ENCODE measurements at places on chromosomes 4 and X. TPM values are rescaled to one million over a fixed set of nuclear protein-coding genes. Genes with fewer than 3 reads are reported as not detected.

The CHM gene
- 36.7 TPM for total RNA-seq

The KLHL8 gene
- 21.6 TPM for total RNA-seq

The MAP7D3 gene
- 3.7 TPM for total RNA-seq

The BCLAF3 gene
- 19.4 TPM for total RNA-seq

The CACNA1F gene
- total RNA-seq = 1.7 TPM

The FRAS1 gene
- 21.5 TPM for total RNA-seq

The AADAT gene
- 17.2 TPM for total RNA-seq

The CYSLTR1 gene
- 1.7 TPM for total RNA-seq

The CTAG1A gene
- not detected for total RNA-seq

The FREM3 gene
- total RNA-seq = 2.6 TPM

The FRG1 gene
- 27.9 TPM for total RNA-seq

The GPR78 gene
- 0.39 TPM for total RNA-seq

The PNMA5 gene
- total RNA-seq = 0.92 TPM

The SHOX gene
- total RNA-seq = not detected

The HGFAC gene
- 5.1 TPM for total RNA-seq

The TBX22 gene
- not detected for total RNA-seq

The ZCCHC4 gene
- total RNA-seq = 8.8 TPM

The DKK2 gene
- 1.5 TPM for total RNA-seq

The GPRIN3 gene
- 9.3 TPM for total RNA-seq

The CFP gene
- 5.3 TPM for total RNA-seq

The HTN3 gene
- total RNA-seq = not detected

The ADAM29 gene
- 1.5 TPM for total RNA-seq

The DNAAF6 gene
- not detected for total RNA-seq

The NXF2B gene
- total RNA-seq = not detected

The NCAPG gene
- total RNA-seq = 0.63 TPM

The ZFYVE28 gene
- total RNA-seq = 67.1 TPM

The SYAP1 gene
- total RNA-seq = 20.4 TPM

The USP17L11 gene
- not detected for total RNA-seq

The LNX1 gene
- total RNA-seq = 52.8 TPM

The CPLX1 gene
- 350 TPM for total RNA-seq

The ETDB gene
- total RNA-seq = not detected

The PDCL2 gene
- total RNA-seq = not detected

The TACR3 gene
- total RNA-seq = 0.51 TPM

The RASGEF1B gene
- total RNA-seq = 19.3 TPM

The CFAP99 gene
- total RNA-seq = 2.2 TPM

The AFAP1 gene
- total RNA-seq = 26.5 TPM

The CXCL8 gene
- total RNA-seq = 0.27 TPM

The HERC5 gene
- 5.9 TPM for total RNA-seq

The ALAS2 gene
- total RNA-seq = 0.46 TPM

The PWWP3B gene
- total RNA-seq = 15.0 TPM

The GLRA2 gene
- 4.7 TPM for total RNA-seq

The PGAM4 gene
- not detected for total RNA-seq

The BEND2 gene
- not detected for total RNA-seq

The CENPI gene
- total RNA-seq = 1.3 TPM

The FGF13 gene
- total RNA-seq = 44.8 TPM

The MAGEA2B gene
- total RNA-seq = not detected

The ACE2 gene
- total RNA-seq = not detected

The CDS1 gene
- total RNA-seq = 22.6 TPM

The XPNPEP2 gene
- not detected for total RNA-seq

The WWC2 gene
- 35.1 TPM for total RNA-seq

The USP53 gene
- total RNA-seq = 16.0 TPM

The COX7B2 gene
- not detected for total RNA-seq

The TCEAL8 gene
- 52.1 TPM for total RNA-seq

The CDKL2 gene
- 24.5 TPM for total RNA-seq

The KIAA1210 gene
- 0.10 TPM for total RNA-seq

All from dorsolateral prefrontal cortex (tissue), 122 donors.